Stimulated activated CD4-positive, alpha-beta T cell treated with anti-CD3 and anti-CD28 coated beads, Interleukin-2, amount 100 ng/mL, for 48 hours (primary cell): ENCODE measurements at places on chromosomes 1 and 21.

GRCh38 chr1:208077232-208078075 is 166.5 kb upstream of the CD34 start:
- DNase-seq = no peak

DNA sequence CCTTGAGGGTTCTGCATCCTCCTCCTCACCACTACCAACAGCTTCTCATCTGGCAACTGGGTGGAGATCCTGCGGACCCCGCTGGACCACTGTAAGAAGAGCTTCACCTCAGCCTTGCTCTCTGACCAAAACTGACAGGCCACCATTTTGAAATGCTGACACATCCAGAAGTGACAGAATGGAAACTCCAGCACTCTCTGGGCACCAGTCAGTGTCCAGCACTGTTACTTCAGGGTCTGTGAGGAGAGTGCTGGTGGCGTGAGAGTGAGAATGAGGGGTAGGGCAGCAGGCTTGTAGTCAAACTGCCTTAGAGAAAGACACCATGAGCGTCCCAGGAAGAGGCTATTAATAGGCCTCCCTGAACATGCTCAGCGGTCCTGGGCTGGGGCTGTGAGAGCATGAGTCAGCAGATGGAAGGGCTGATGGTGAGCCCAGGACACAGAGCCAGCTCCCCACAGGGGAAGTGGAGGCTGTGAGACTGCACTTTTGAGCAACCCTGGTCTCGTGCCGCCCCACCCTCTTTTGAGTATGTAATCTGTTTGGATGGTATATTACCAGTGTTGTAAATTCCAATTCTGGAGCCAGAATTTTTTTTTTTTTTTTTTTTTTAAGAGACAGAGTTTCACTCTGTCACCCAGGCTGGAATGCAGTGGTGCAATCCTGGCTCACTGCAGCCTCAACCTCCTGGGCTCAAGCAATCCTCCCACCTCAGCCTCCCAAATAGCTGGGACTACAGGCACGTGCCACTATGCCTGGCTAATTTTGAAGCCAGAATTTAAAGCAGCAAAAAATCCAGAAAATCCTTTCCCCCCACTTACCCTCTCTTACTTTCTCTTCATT is 34.4 kb upstream of the SLC30A1 start:
- DNase-seq = no peak

DNA sequence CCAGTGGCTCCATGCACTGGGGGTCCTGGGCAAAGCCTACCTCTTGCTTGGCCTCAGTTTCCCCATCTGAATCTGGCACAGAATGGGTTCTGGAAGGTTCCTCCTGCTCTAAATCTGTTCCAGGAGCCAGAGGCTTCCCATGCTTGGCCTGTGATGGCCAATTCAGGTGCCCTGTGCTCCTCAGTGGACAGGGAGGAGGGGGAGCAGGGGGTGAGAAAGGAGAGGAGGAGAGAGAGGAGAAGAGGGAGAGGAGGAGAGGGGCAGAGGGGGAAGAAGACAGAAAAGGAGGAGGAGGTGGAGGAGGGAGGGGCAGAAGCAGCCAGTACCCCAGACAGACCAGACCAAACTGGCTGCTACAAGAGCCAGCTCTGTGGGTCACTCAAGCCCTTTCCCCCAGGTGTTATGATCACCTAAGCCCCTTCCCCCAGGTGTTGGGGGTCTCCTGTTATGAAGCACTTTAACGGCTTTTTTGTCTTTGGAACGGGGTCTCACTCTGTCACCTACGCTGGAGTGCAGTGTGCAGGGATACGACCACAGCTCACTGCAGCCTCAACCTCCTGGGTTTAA is 43.7 kb downstream of the TRIM11 start:
- DNase-seq = no peak

GRCh38 chr21:15870819-15871218 is 141.0 kb downstream of the USP25 start:
- DNase-seq = no peak

DNA sequence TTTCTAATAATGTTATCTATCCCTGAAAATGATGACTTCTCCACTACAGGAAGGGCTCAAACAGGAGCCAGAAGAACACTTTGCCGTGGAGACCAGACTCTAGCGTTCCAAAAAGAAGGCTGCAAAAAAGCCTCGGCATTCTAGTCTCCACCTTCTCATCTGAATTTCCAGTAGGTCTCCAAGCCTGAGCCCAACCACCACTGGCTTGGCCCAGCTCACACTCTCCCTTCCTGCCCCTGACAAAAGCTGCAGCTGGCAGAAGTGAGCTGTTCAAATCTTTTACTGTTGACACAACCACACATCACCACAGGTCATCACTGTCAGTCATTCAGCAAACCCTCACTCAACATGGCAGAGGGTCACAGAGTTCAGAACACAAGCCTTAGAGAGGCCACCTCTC is 69.3 kb downstream of the CAMK2N1 start:
- no peak for DNase-seq

DNA sequence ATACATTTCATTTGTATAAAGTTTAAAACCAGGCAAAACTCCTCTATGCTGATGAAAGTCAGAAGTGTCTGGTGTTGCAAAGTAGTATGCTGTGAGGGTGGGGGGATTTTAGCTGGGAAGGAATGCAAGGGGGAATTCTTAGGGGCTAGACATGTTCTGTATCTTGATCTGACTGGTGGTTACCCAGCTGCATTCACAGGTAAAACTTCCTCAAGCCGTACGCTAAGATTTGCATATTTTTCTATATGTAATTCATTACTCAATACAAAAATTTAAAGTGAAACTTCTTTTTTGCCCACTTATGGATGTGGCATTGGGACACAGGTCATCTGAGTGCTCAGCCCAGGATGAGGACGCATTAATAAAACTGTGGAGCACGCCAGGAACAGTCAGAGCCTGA is 323.3 kb downstream of the PAPPA2 start:
- no peak for DNase-seq

- DNase-seq = no peak
Observed at GRCh38 chr21:14243874-14244273, 27.9 kb downstream of the RBM11 start.

GRCh38 chr1:16015491-16015890 is 2.4 kb downstream of the HSPB7 start:
- DNase-seq = no peak

- DNase-seq = no peak
Observed at GRCh38 chr1:53804791-53805505, 33.1 kb downstream of the NDC1 start.

DNA sequence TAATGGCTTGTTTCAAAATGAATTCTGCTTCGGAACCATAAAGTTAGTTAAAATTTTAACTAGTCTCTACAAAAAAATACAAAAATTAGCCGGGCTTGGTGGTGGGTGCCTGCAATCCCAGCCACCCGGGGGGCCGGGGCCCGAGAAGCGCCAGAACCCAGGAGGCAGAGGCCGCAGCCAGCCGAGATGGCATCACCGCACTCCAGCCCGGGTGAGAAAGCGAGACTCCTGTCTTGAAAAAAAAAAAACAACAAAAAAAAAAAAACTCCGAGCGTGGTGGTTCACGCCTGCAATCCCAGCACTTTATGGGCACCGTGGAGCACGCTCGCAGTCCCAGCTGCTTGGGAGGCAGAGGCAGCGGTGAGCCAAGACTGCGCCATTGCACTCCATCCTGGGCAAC is 781.4 kb downstream of the BRINP3 start:
- no peak for DNase-seq

GRCh38 chr1:159868766-159869165 is 6.3 kb upstream of the VSIG8 start:
- DNase-seq = no peak

GRCh38 chr1:99768524-99769245 is 2.2 kb upstream of the FRRS1 start:
- DNase-seq = no peak

DNA sequence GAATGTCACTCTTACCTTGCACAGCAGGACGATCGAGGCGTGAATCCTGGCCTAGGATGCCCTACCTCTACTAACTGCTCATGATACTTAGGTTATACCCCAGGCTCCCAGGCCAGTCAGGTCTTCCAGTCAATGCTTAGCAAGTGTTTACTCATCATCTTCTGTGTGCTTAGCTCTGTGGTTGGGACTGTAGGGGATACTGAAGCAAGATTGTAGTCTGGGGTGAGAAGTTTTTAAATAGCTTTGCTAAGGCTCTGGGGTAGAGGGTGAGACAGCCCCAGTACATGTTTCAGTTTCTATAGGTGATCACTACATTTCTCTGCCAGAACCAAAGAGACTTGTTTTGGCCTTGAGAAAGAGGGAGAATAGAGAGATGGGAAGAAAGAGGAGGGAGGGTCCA is 250.8 kb upstream of the KIAA0040 start:
- DNase-seq = no peak

DNA sequence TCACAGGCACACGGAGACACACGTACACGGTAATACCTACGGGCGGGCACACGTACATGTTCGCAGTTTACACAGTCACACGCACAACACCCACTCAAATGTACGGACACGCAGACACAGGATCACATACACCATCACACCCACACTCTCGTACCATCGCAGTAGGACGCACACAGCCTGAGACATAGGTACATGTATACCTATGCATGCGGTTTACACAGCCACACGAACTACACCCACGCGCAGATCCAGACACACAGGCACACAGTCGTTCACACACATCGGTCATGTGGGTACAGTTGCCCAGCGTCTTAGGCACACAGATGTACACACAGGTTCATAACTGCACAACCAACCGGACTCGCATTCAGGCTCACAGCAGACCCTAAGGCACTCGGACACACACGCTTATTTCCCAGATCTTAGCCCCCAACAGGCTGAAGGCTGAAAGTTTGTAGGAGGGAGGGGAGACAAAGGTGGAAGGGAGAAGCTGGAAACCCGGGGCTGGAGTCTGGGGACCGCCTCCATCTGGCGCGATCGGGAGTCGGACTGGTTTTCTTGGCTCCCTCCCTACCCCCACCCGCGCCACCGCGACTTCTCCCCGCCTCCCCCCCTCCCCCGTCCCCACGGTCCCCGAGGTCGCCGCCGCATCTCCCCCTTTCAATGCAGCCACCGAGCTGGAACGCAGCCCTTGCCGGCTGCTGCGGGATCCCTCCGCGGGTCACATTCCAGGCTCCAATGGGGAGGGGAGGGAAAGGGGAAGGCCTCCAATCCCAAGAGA is 51.9 kb upstream of the SYNC start:
- peak; percentile 35 for DNase-seq

DNA sequence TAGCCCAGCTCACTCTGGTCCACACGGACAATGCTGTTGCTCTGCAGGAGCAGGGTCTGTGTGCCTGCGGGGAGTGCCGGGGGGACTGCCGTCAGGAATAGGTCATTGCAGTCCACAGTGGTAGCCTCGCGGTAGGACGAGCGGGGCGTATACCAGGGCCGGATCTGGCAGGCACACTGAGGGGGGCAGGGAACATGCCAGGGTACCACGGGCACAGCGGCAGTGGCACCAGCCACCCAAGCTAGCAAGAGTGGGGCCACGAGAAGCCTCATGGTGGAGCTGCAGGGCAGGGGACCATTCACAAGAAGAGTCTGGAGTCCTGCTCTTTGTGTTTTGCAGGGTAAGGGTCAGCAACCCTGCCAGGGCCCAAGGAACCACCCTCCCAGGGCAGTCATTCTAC is 65.8 kb downstream of the LRRN2 start:
- DNase-seq = no peak

DNA sequence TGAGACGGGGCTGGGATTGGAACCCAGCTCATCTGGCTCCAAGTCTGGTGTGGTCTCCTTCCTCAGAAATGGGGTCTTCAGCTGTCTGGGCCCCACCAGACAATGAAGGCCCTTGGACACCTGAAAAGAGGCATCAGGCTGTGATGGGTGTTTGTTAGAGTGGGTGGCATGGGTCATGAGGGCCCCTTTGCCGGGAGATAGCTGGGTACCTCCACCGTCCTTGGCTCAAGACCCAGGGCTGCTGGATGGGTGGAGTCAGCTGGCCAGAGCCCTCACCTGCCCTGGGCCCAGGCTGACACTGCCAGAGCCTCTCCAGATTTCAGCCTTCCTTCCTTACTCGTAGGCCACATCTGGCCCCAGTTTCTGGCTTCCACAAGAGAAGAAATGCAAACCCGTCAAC is 13.4 kb upstream of the TTC22 start:
- no peak for DNase-seq

- DNase-seq = no peak
Observed at GRCh38 chr1:184036517-184036949, 995 bp downstream of the COLGALT2 start.

GRCh38 chr1:93659822-93660503 is 21.7 kb downstream of the BCAR3 start:
- no peak for DNase-seq

GRCh38 chr1:206912445-206913095 is 9.2 kb downstream of the FCMR start:
- peak; percentile 54 for DNase-seq

DNA sequence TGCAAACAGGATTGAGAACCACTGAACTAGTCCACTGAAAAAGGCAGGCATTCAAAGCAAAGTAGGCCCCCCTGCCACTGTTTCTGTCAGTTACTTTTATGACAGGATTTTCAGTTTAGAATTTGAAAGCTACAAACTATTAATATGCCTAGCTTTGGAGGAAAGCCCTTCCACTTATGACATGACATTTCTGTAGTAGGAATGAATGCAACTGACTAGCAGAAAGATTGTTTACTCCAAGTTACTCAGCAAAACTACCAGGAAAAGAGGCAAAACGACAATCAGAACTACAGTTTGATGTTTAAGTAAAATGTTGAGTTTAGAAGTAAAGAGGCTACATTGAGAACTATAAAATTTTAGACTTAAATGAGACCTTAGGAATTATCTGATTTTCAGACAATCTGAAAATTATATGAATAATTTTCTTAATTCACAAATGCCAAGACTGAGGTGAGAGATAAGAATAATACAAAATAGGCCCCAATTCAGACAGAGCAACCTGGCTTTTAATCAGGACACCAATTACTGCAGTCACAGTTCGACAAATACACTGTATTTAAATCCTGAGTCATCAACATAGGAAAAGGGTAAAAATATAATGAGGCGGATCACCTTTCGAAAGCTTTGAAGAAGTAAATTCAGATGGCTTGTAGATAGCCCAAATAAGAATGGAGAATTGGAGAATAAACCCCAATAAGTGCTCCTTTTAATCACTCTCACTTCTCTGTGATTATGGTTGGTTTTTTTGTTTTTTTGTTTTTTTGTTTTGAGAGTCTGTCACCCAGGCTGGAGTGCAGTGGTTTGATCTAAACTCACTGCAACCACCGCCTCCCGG is 2.2 kb downstream of the PRKAB2 start:
- no peak for DNase-seq

DNA sequence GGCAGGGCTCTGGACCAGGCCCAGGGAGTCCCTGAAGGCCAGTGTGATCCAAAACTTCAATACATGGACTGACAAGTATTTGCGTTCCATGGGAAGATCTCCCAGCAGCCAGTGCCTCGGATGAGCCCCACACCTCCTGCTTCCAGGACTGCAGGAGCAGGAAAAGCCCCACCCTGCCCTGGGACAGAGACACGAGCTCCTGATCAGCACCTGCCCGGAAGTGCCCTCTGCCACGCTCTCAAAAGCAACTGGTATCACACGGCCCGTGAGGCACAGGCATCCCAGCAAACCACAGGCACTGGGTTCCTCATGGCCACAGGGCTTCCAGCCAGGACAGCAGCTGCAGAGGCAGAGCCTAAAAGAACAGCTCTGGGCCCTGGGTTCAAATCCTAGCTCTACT is 48.6 kb downstream of the ACOT7 start:
- no peak for DNase-seq
